COLO829 (cell line): ENCODE measurements at places on chromosomes 4 and X.
A peak's percentile ranks its signal among the peaks of the same experiment; 100 is the strongest.

DNA sequence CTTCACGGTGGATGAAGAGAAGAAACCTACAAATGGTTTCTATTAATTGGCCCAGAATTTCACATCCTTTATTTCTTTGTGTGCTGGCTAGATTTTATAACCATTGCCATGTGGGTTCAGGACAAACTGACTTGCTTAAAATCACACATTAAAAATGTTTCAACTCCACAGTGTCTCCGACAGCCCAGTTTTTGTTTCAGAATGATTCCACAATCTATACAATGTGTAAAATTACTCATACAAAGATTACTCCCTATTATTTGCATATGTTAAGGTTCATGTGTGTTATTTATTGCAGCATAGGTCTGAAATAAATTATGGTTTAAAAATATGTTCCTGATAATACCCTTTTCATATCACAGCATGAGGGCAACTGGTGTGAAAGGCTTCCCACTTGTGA lies 20.6 kb downstream of the DCHS2 start:
- DNase-seq, result no peak

GRCh38 chrX:153769158-153769864 lies 5.3 kb downstream of the PLXNB3 start:
- DNase-seq, result no peak

GRCh38 chr4:116469582-116469981 lies 615.8 kb downstream of the TRAM1L1 start:
- no peak for DNase-seq

GRCh38 chr4:156293657-156294297 lies 340.1 kb upstream of the CTSO start:
- DNase-seq, result peak; percentile 53

- DNase-seq, result no peak
Observed at GRCh38 chr4:89303814-89304388, 3.7 kb downstream of the GPRIN3 start.

DNA sequence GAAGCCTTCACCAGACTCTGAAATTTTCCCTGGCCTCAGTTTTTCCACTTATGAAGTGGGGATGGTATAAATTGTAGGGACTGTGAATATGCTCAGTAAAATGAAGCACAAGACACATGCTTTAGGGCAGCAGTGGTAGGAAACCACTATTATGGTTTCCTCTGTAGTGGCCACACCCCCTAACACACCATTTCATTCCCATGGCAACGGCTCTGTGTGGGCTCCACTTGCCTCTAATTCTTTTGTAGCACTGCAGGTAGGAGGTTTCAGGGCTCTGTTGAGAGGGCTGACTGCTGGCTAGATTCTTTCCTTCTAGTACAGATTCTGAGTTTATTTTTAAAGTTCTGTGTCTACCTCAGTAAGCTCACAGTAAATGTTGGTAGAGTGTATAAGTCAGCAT lies 3.5 kb upstream of the VMA21 start:
- DNase-seq, result no peak

DNA sequence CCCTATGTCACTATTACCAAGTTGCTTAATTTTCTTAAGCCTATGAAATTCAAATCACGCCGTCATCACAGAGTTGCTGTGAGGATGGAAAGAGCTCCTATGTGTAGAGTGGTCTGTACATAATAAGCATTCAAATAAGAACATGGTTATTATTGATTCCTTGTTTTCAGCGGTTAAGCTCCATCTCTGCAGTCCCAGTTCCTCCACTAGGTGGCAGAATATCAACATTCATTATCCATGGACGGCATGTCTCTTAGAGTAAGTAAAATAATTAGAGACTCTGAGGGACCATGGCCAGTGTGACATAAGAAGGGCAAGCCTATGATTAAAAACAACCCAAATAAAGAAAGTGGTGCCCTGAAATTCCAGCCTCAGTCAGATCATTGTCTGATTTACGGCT lies 132.5 kb upstream of the NHS start:
- DNase-seq, result no peak

DNA sequence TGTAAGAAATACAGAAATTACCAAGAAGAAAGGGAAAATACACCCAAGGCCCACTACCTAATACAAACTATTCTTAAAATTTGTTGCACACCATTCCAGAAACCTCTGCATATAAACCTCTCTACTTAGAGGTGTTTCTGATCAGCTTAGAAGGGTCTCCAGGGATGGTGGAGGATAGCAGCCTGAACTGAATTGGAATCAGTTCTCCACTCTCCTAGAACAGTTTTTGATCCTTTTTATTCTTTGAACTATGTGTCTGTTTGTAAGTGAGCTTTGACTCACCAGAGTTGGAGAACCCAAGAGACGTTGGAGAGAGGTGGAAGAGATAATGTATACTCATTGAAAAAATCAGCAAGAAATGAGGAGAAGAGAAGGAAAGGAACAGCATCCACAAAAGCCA lies 96.6 kb upstream of the OTUD4 start:
- DNase-seq, result no peak

- DNase-seq, result no peak
Observed at GRCh38 chr4:79273915-79274314, 51.9 kb downstream of the NAA11 start.
